ENCODE measurements at places on chromosomes 1 and 21.
A peak's percentile ranks its signal among the peaks of the same experiment; 100 is the strongest.

DNA sequence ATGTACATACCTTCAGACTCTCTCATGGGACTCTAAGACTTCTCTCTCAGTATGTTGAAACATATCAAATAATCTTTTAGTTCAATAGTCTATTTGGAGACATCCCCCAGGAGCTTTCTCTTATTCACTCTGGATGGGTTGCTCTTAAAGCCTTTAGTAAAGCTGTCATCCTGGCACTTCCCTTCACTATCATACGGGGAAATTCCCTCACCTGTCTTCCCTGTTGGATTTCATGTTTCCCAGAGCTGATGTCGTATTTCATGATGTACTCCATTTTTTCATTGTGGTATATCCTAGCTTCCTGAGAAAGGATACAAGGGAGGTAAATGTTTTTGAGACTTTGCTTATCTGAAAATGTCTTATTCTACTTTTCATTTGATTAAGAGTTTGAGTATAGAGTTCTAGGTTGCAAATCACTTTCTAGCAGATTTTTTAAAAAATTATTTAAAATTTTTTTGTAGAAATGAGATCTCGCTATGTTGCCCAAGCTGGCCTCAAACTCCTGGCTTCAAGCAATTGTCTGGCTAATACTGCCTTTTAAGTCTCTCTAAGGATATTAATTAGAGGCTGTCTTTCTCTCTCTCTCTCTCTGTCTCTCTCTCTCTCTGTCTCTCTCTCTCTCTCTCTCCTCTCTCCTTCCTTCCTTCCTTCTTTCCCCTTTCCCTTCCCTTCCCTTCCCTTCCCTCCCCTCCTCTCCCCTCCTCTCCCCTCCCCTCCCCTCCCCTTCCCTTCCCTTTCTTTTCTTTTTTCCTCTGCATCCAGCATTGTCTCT, 17.0 kb upstream of the MACF1 start:
- DNase-seq = no peak

- DNase-seq = no peak
Measured at GRCh38 chr1:26016953-26017545, 4.5 kb upstream of the EXTL1 start.

- DNase-seq = no peak
Measured at GRCh38 chr21:24395320-24395923, 1211.9 kb downstream of the MRPL39 start.

- DNase-seq = peak; percentile 96
Measured at GRCh38 chr1:159924791-159925718, at the start of gene TAGLN2. Gene TAGLN2 (minus strand): TSS chr1:159925507. CDS start chr1:159920509, 4,998 bp downstream.

DNA sequence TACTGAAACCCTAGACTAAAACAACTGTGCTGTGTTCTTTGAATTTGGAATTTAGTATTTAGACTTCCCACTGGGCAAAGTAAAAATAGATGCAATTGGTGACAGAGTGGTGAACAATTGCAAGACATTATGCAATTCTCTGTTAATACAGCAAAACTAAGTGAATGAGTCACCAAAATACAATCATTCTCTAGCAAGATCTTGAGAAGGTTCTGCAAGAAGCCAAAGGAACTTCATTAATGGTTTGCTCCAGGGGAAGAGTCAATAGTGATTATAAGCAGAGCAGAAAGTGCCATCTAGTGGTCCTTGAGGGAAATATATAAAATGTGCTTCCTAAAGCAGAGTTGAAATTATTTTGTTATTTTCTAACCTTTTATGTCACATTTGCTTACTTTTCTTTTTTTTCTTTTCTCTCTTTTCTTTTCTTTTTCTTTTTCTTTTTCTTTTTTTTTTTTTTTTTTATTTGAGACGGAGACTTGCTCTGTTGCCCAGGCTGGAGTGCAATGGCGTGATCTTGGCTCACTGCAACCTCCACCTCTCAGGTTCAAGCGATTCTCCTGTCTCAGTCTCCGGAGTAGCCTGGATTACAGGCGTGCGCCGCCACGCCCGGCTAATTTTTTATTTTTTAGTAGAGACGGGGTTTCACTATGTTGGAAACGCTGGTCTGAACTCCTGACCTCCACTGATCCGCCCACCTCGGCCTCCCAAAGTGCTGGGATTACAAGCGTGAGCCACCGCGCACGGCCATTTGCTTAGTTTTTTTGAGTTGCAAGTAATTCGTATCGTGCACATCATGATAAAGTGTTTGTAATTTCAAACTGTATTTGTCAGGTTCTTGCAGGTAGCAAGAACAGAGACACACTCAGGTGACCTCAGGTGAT, 99.2 kb downstream of the CTH start:
- peak; percentile 61 for DNase-seq

Measured in Daoy (cell line).